ENCODE measurements at places on chromosomes 7 and 10.

- no peak for DNase-seq
These were observed 7.0 kb upstream of the NDST2 start for GRCh38 chr10:73818402-73818801.

GRCh38 chr10:4069491-4069890, 284.5 kb upstream of the KLF6 start:
- no peak for DNase-seq

GRCh38 chr10:118471863-118472262, 123.6 kb downstream of the PRLHR start:
- no peak for DNase-seq

GRCh38 chr10:125411724-125412123, 251.4 kb upstream of the CTBP2 start:
- no peak for DNase-seq

DNA sequence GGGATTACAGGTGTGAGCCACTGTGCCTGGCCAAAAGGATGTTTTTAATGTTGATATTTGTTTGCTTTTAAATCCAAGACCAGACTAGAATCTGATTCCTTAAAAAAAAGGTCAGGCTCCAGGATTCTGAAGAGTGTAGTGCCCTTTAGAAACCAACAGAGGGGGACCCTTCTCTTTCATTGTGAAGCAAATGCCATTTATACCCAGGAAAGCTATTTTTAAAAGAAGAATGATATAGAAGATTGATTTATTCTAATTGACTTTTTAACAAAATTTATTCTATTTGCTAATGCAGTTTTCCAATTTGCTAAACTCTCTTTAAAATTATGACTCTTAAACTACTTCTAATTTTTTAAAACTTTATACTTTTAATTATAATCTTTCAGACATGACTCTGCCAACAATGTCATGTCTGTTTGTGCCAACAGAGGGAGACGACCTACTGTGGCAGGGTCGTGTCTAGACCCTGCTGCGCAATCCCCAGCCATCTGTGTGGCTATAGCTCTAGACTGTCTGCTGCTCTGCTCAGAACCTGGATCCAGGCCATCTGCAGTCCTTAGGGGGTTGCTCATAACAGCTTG, 201.0 kb upstream of the IMMP2L start:
- no peak for DNase-seq

- no peak for DNase-seq
These were observed 144.0 kb upstream of the ASAH2 start for GRCh38 chr10:50395271-50395670.

DNA sequence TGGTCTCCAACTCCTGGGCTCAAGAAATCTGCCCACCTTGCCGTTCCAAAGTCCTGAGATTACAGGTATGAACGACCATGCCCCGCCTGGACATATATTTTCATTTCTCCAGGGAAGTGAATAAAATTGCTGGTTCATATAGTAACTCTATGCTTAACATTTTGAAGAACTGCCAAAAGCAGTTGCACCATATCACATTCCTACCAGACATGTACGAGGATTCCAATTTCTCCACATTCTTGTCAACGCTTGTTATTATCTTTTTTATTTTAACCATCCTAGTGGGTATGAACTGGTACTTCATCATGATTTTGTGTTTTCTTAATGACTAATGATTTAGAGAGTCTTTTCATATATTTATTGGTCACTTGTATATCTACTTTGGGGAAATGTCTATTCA, 21.9 kb upstream of the CPN1 start:
- DNase-seq: no peak
